Activated CD4-positive, alpha-beta T cell treated with anti-CD3 and anti-CD28 coated beads for 24 hours (primary cell): ENCODE measurements at places on chromosomes 1 and 21.

- no peak for DNase-seq
Measured at GRCh38 chr21:28337315-28337714, 655.4 kb downstream of the LTN1 start.

- DNase-seq = no peak
Measured at GRCh38 chr1:227215863-227216510, 102.3 kb downstream of the CDC42BPA start.

DNA sequence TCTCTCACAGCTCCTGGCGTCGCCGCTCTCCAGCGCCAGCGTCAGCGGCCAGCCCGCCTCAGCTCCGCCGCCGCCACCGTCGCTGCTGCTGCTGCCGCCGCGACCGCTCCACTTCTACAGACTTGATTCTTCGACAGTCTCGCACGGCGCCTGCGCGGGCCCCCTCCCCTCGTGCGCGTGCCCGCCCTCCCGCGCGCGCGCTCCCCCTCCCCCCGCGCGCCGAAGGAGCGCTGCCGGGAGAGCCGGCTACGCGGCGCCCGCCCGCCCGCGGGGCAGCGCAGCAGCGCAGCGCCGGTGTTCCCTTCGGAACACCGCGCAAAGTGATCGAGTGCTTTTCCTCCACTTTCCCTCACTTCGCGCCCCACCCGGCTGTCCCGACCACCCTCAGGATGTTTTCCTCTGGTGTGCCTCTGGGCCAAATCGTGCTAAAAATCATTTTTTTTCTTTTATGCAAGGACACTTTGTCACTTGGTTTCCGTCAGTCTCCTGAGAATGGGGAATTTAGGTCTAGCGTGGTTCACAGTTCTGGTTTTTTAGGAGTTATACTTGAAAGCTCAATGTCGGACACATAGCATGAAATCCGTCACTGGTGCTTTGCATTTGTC is at the start of gene IRF2BP2:
Gene IRF2BP2 (minus strand): TSS at position 118 of the 605 bp plus-strand sequence. CDS start 684 bp downstream, outside the sequence.
- peak; percentile 62 for DNase-seq

DNA sequence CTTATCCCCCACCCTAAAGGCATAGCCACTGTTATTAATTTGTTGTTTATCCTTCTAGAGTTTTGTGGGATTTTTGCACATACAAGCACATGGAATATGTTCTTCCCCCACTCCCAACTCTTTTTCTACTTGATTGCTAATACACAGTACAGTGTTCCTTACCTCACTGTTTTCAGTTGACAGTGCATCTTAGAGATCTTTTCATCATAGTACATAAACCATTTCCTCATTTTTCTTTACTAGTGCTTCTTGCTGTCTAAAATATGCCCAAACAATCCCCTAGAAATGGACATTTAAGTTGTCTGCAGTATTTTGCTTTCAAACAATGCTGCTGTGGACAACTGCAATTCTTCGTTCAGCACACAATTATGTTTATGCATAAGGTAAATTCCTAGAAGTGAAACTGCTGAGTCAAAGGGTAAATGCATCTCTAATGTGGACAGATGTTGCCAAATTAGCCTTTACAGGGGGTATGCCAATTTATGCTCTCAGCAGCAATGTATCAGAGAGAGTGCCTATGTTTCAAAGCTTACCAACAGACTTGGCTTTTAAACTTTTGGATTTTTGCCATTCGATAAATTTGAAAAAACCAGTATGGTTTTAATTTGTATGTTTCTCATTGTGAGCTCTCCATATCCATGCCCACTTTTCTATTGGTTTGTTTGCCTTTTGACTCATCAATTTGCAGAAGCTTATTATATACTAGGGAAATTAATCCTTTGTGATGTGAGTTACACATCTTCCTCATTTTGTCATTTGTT is 132.6 kb downstream of the MRPS6 start:
- no peak for DNase-seq

- DNase-seq = no peak
Measured at GRCh38 chr1:34320053-34320669, 143.5 kb downstream of the C1orf94 start.

- DNase-seq = no peak
Measured at GRCh38 chr21:18782721-18783120, 379.1 kb upstream of the TMPRSS15 start.

DNA sequence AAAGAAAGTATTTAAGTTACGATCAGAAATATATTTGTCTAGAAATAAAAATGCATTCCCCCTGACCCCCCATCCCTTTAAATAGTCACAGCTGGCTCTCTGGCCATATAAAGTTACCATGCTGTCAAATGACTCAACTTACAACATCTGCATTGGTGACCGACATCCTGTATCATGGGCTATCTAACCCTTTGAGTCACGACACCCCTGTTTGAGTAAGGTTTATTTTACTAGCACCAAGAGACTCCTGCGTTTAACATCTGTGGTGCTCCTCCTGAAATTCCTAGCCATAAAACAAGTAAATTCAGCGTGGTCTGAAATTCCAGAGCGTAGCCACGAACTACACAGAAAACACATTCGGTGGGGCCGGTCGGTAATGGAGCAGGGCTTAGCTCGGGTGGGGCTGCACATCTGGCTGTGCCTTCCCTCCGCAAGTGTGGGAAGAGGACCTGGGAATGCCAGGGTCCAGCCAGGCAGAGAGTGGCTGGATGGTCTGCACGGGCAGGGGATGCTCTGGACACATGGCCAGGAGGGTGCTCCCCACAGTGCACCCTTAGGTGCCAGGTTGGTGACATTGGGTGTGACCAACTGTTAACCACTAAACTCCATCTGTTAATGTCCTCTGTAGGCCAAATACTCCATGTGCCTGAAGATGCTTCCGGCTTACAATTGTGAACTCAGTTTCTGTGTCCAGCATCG is 53.0 kb upstream of the CLDN14 start:
- DNase-seq = no peak

DNA sequence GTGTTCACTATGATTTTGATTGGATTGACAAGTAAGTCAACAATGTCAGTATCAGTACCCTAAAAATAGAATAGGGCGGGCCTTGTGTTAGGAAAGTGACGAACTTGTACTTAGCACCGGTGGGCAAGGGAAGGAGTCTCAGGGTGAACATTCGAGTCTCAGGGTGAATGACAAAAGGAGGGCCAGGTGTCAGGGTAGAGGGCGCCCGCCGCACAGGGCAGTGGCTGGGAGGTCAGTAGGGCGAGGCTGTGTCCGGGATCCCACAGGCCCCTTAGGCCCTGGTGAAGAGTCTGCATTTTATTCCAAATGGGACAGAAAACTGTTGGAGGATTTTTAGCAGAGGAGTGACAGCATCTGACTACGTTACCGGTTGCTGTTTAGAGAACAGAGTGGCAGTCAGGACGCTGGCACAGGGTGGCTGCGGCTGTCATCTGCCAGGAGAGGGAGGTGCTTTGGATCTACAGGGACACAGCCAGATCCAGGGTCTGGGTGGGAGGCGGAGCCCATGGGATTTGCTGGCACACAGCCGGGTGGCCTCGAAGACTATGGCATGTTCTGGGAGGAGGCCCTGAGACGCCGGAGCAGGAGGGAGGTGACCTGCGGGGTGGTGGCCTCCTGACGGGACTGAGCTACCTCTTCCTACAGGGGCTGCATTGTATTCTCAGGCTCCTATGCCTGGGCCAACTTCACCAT is 11.0 kb downstream of the AGTRAP start:
- DNase-seq = no peak

- no peak for DNase-seq
Measured at GRCh38 chr1:30507401-30508174, 215.8 kb downstream of the MATN1 start.

DNA sequence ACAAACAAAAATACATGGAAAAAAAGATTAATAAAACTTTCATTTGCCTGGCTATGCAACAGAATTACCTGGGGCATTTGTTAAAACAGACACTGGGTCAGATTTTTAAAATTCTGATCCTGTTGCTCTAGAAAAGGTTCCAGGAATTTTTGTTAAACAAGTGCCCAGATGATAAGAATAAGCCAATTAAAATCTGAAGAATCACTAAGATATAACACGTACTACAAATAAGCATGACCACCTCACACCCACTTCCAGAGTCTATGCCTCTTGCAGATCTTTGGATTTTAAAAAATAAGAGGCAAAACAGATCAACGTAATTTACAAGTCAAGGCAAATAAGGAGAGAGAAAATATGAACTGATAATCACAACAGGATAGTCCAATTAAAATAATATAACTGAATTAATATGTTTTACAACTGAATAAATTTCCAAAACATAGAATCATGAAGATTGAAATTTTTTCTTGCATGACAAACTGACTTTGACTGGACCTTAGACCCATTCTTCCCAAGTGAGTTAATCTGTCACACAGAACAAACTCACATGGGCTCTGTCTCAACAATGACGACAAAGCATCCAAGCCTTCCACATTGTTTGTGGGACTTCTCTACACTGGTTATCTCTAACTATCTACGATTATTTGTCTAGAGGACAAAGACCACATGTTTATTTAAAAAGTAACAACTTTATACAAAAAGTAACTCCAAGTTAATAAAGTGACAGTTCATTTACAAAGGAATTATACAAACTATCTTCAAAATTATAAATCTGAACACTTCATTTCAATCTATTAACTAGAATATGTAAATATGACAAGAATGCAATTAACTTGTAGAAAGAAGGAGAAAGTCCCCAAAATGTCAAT is 56.9 kb downstream of the COP1 start:
- no peak for DNase-seq

DNA sequence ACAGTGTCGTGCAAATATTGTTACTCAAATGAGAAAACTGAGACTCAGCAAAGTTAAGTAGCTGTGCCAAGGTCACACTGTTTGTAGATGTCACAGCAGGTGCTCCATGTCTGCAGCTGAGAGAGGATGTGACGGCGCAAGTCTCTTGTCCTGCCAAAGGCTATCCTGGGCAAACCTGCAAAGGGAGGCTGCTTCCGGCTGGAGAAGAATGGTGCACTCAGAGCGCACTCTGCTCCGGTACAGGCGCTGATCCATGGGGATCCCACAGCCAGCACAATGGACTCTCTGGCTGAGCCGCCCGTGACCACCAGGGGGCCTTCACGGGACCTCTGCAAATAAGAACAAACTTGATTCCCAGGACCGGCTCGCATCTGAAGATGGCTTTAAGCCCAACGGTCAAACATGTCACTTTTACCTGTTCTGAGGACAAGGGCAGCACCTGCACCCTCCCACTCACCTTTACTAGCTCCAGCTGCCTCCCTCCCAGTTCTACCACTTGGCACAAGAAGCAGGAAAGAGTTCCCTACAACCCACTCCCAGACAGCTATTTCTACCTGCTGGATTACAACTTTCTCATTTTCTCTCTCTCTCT is 21.9 kb downstream of the RD3 start:
- DNase-seq = peak; percentile 31

GRCh38 chr1:65316233-65316632 is 6.9 kb downstream of the DNAJC6 start:
- DNase-seq = no peak

DNA sequence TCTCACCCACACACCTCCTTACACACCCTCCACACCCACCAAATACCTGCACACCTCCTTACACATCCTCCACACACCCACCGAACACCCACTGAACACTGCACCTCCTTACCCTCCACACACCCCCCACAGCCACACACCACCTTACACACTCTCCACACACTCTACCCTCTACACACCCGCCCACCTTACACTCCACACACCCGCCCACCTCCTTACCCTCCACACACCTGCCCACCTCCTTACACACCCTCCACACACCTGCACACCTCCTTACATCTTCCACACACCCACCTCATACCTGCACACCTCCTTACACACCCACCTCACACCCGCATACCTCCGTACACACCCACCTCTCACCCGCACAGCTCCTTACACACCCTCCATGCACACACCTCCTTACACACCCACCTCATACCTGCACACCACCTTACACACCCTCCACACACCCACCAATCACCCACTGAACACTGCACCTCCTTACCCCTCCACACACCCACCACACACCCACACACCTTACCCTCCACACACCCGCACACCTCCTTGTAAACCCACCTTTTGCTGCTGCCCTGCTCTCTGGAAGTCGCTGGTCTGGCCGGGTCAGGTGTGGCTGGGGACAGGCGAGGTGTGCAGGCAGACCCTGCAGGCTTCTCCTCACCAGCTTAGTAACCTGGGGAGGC is 38.5 kb downstream of the COQ8A start:
- no peak for DNase-seq

DNA sequence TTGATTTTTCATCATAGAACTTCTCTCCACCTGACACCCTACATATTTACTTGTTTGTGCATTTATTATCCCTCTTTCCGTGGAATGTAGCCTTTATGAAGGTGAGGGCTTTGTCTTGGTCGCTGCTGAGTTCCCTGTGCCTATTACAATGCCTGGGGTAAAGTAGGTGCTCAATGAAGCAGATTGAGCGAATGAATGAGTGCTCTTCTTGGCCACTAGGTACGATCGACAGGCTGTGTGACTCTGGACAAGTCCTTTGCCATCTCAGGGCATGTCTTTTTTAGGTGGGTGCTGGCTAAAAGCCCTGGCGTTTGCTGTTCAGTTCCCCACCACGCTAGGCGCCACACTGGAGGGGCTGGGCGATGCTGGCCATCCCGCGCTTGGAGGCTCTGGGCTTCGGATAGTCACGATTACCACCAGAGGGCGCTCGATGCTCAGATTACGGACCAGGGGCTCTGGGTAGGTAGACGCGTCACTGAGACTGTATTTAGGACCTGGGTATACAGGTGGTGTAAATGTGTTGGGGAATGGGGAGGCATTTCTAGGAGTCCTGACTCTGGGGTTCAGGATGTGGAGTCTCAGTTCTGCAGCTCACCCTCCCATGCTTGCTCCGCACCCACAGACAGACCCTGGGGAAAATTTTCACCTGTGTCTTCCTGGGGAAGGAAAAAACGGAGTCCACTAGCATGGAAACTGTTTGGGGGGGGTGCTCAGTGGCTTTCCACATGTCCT is 71.0 kb upstream of the CSF3R start:
- peak; percentile 58 for DNase-seq

- DNase-seq = no peak
Measured at GRCh38 chr21:42086969-42087368, 15.9 kb downstream of the UMODL1 start.

GRCh38 chr1:226690460-226690982 is 48.6 kb downstream of the ITPKB start:
- DNase-seq = no peak

DNA sequence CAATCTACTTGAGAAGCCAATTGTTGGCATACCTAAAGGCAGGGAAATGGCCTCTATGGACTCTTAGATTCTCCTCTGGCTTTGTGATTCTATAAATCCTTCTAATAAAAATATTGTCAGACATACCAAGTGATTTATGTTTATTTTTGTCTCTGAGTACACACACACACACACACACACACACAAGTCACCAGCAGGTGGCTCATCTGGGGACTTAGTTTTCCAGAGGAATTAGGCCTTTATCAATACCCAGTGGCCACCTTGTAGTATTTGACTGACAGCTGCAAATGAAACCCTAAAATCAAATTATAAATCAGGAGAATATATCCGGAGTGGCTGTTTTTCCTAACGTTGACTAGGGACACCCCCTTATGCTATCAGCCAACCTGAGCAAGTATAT is 258.5 kb downstream of the BRINP2 start:
- no peak for DNase-seq

DNA sequence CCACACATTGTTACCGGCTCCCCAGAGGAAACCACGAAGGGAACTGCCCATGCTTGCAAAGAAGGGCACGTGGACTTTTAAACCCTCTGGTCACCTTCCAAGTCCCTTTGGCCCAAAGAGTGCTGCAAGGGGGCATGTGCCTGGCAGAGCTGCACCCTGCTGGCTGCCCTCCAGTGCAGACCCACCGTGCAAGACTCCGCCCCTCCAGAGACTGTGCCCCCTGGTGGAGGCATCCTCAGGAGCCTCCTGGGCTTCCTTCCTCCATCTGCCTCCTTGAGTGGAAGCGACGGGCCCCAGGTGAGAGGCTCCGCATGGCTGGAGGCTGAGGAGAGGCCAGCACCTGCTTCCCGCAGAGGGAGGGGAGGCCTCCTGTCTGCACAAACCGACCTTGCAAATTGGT is 100.6 kb downstream of the CRYAA start:
- DNase-seq = peak; percentile 18

GRCh38 chr1:206631085-206631509 is 4.2 kb upstream of the DYRK3 start:
- DNase-seq = no peak
